Putamen (tissue), 1 donor: ENCODE measurements at places on chromosomes 12 and 14.

- peak; percentile 60 for DNase-seq
Measured at GRCh38 chr14:35406506-35407305, 2.2 kb upstream of the NFKBIA start.

- DNase-seq: no peak
Measured at GRCh38 chr12:2027351-2027750, 23.1 kb upstream of the DCP1B start.

- no peak for DNase-seq
Measured at GRCh38 chr12:56683-57346, 9.8 kb upstream of the IQSEC3 start.

GRCh38 chr12:83323866-83324265, 637.2 kb downstream of the TMTC2 start:
- DNase-seq: no peak

DNA sequence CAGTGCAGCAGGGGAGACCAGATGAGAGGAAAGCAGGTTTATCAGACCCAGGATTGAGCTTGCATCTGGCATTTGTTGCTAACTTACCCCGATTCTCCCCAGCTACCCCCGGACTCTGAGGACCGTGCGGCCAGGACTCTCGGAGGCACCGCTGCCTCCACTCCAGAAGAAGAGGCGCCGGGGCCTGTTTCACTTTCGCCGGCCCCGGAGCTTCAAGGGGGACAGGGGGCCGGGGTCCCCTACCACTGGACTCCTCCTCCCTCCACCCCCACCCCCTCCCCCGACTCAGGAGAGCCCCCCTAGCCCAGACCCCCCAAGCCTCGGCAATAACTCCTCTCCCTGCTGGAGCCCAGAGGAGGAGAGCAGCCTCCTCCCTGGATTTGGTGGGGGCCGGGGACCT, 6.5 kb upstream of the CPNE6 start:
- no peak for DNase-seq

GRCh38 chr14:85873006-85873405, 343.1 kb downstream of the FLRT2 start:
- DNase-seq: no peak

DNA sequence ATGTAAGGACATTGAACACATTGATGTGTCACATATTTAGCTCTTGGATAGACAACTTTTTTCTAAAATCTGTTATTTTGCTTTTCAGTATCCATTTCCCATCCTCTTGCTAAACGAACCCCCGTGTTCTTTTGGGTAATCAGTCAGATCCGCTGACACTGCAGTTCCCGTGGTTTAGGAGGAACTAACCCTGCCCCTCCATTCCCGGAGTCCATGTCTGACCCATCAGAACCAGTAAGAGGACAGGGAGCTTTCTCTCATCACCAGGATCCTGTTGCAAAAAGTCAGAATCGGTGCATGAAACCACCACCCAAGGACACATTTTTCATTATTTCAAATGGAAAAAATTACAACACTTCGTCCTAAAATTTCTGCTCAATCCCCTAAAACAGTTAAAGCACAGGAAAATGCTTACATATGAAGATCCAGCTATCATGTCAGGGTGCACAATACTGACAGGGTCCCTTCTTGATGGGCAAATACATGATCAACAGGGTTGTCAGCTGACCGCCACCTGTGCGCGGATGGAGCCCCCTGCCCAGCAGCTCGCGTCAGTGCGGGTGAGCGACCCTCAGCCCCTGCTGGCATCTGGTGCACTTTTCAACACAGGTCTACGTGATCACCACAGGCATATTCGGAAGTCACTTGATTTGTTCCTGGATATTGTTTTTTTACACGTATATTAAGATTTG, 276.8 kb downstream of the ADGRD1 start:
- no peak for DNase-seq

DNA sequence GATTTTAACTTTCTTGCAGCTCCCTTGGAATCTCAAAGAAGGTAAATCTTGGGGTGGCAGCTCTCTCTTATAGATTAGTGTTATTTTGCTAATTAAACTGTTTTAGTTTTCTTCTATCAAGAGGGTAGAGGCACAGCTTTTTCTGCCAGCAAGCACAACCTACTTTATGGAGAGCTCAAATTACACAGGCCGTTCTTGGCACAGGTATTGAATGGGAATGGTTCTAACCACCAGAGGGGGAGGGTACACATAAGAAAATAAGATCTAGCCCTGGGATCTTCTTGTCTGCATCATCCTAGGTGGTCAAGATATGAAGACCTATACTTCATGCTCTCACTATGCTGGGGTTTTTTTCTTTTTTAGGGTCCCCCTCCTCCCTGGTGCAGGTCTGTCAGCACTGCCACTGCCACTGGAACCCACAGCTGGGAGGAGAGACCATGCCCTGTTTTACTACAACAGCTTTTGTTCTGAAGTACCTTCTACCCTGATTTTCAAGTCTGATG, 48.6 kb upstream of the STAC3 start:
- no peak for DNase-seq

- DNase-seq: no peak
Measured at GRCh38 chr14:94025720-94026119, 420 bp upstream of the OTUB2 start.

DNA sequence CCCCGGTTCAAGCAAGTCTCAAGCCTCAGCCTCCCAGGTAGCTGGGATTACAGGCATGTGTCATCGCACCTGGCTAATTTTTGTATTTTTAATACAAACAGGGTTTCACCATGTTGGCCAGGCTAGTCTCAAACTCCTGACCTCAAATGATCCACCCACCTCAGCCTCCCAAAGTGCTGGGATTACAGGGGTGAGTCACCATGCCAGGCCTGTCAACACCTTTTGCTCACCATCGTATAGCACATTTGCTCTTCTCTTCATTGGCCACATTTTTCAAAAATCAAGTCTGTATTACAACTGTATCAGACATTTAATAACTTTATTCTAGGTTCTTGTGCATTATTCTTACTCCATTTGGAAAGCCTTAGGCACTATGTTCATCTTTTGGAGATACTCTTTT, 50.3 kb downstream of the BCAT1 start:
- DNase-seq: no peak

GRCh38 chr12:78208092-78208491, 377.4 kb downstream of the NAV3 start:
- no peak for DNase-seq

- DNase-seq: peak; percentile 41
Measured at GRCh38 chr14:67934087-67934486, 114.5 kb downstream of the RAD51B start.
